ENCODE measurements at places on chromosomes 16 and 17. TPM values are rescaled to one million over a fixed set of nuclear protein-coding genes. Genes with fewer than 3 reads are reported as not detected.
A peak's percentile ranks its signal among the peaks of the same experiment; 100 is the strongest.

- DNase-seq, result no peak
Observed at GRCh38 chr16:67760956-67761230, 41.8 kb upstream of the GFOD2 start.

DNA sequence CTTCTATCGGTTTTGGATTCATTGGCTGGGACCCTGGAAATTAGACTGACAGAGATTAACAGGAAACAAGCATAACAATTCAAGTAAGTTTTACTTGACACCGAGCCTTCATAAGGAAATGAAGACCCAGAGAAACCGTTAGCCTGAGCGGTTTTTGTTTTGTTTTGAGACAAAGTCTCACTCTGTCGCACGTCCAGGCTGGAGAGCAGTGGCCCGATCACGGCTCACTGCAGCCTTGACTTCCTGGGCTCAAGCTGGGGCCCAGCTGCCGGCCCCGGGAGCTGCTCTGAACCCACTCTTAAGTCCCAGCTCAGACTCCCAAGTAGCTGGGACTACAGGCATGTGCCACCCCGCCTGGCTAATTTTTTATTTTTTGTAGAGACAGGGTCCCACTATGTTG lies 321.3 kb downstream of the SEC14L1 start:
- DNase-seq, result peak; percentile 46

DNA sequence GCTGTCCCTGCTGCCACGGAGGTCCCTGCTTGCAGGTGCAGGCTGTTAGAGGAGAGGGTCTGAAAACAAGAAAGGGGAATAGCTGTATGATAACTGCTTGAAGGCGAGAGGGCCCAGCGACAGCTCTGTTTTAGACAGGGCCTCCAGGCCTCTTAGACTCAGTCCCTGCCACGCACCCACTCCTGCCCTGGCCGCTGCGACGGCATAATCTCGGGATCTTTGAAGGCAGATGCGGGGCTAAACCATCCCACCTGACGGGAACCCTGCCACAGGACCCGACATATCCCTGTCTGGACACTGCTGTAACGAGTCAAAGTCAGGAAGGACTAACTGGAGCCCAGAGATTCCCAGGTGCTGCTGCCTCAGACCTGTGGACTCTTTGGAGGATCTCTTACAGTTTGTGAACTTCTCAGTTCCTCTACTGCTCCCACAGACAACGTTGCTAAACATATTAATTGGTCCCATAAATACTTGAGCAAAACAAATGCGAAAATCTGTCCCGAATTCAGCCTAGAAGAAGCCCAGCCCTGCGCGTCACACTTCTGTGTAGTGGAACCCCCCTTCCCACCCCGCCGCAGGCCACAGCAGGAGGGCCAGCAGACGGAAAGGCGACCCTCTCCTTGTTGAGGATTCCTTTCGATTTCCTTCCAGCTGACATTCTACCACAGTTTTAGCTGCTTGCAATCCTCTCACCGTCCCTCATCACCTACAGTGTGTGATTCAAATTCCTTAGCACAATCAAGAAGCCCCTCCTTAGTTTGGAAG lies 998 bp upstream of the TMEM11 start:
- DNase-seq, result no peak

DNA sequence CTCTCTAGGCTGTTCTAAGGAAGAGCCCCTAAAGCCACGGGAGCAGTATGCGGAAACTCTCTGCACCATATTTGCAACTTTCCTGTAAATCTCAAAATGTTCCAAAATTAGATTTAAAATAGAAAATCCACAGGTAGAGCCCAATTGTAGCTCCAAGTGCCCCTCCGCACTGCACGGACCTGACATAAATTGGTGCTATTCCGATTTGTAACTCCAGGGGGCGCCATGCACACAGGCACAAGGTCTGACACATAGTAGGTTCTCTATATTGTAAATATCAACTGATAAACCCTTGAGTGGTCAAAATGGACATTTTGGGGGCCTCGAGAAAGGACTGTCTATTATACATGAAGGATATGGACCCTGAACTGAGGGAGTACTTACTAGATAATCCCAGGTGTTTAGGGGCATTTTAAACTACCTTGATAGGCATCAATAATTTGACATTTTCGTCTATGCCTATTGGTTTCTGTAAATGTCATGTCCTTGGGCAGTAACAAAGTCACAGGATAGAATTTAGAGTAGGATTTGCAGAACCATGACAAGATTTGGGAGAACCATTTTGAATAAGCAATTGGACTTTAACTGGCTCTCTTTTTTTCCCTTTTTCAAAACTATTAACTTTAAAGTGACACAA lies 36.6 kb upstream of the TMEM132E start:
- peak; percentile 37 for DNase-seq

DNA sequence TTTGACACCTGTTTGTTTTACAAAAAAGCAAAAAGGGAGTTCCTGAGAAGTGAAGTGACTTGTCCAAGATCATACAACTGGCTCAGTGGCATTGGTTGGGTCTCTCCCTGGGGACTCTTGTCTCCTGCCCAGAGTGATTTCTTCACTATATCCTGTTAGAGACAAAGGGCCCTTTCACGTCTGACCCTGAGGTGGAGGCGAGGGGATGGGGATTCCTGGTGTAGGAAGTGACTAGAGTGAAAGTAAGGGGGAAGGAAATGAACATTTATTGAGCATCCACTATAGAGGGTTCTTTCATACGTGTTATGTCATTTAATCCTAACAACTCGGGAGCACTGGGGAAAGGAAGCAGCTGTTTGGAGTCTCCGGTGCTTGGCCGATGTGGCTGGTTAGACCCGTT lies 9.0 kb downstream of the ITGB3 start:
- DNase-seq, result no peak

DNA sequence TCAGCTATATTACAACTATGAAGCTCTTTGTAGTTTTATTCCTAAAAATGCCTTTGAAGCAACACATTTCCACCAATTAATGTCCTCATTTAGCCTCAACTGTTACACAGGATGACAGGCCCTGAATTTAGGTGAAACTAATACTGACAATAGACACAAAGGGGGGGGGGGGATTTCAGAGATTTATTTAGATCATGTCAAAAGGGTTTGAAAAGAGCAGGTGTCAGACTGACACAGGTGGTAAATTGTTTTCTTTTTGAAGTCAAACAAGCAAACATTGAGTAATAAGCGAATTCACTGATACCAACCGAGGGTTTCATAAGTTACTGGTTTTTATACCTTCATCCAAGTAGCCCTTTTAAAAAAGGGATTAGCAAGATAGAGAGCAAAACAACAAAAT lies 40.8 kb downstream of the KANSL1 start:
- no peak for DNase-seq

GRCh38 chr17:14451729-14452191 lies 150.9 kb downstream of the HS3ST3B1 start:
- DNase-seq, result no peak

SCNN1B gene
- not detected for total RNA-seq

Measured in CD8-positive, alpha-beta memory T cell (primary cell).